ENCODE measurements at places on chromosomes 4 and X.

DNA sequence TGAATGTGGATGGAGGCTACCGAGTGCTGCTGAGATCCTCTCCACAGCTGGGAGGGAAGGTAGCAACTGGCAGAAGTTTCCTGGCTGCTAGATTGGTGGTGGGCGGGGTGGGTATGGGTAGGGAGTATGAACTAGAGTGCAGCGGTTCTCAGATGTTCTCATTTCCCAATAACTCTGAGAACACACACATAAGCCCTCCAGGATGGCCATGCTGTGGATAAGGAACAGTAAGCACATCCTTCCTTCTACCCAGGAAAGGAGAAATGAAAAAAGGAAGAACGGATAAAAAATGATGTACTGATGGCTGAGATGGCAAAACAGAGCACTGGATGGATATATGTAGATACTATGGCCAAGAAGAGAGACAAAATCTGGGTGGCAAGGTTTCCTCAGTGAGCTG is 116.0 kb downstream of the ZNF827 start:
- no peak for DNase-seq

- DNase-seq: peak; percentile 22
Observed at GRCh38 chrX:3712051-3712869, 1.2 kb downstream of the PRKX start.

DNA sequence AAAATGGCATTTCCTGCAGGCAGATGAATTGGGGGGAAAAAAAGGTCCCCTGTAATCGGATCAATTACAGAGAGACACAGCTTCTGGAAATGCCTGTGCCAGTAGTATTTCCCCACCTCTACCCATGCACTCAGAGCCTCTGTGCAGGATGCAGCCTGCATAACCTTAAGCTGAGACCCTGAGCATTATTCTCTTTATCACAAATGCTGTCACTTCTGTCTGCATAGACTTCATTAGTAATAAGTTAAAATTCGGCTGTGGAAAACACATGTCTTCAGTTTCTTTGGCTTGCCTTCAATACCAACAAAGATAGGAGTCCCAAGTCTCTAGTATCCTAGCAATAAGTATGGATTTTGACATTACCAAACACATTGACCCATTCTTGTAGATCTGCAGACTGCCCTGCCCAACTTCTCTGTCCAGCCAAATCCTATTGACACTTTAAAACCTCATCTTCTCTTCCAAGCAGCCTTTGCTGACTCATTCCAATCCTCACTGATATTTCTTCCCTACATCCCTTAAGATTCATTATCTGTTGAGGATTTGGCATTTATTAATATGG is 70.8 kb downstream of the LUZP4 start:
- no peak for DNase-seq

- DNase-seq: no peak
Observed at GRCh38 chr4:47852136-47852535, 14.3 kb upstream of the CORIN start.

DNA sequence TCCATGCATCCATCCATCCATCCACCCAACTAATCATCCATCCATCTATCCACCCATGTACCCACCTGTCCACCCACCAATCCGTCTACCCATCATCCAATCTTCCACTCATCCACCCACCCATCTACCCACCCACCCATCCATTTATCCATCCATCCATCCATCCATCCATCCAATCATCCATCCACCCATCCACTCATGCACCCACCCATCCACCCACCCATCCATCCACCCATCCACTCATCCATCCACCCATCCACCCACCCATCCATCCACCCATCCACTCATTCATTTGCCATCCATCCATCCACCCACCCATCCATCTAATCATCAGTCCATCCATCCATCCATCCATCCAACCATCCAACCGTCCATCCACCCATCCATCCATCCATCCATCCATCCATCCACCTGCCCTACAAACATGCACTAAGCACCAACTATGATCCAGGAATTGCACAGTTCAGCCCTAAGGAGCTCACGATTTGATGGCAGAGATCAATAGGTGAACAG is 21.3 kb upstream of the MXD4 start:
- no peak for DNase-seq

DNA sequence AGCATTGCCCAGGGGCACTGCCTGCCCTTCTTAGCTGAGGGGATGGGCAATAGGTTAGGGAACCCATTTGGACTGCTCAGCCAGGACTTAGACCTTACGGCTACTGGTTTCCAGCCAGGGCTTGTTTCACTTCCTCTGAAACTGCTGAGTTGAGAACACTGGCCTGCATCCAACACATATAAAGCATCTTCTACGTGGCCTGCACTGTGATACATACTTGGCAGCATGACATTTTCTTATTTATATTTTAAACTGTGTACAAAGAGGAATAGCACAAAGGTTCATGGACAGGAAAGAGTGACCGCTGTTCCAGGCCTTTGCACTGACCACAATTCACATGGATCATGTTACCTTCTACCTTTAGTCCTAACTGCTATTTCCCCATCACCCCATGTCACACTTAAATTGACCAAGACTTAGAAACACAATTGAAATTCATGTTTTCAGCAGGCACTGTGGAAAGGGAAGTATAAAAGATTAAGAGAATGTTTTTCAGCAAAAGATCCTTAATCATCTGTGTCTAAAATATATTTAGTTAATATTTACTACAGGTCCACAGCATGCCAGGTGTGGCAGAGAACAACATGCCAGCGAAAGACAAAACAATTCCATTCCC is 43.7 kb downstream of the NLGN4X start:
- no peak for DNase-seq

DNA sequence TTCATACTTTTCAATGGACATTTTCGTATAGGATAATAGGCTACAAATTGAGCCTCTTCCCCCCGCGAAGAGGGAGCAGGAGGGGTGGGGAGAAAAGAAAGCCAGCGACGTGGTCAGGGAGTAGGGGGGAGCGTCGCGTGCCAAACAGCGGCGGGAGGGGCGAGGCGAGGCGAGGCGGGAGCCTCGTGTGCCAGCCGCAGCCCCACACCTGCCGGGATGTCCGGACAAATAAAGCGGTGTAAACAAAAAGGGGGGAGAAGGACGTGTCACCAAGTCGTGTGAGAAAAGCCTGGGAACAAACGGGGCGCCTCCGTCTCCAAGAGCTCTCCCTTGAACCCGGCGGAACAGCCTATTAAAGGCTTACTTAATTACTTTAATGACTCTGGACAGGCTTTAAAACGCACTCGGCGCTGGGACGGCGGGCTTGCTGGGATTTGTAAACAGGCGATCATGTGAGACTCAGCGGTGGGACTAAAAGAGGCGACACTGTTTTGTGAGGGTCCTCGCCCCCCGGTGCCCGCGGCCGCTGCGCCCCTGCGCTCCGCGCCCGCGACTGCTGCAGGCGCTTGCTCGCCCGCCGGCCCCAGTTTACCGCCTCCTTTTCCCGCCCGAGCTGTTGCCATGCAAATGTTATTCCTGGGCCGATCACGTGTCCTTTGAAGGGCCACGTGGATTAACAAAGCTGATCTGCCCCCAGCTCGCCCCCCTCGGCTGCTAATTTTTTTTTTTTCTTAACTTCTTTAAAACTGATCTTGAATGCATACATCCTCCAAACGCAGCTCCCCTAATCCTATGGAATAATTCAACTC is at the start of gene HELT:
Gene HELT, plus strand, starts transcription at position 527 of the 809 bp plus-strand sequence. CDS start 439 bp downstream, outside the sequence.
- DNase-seq: no peak

DNA sequence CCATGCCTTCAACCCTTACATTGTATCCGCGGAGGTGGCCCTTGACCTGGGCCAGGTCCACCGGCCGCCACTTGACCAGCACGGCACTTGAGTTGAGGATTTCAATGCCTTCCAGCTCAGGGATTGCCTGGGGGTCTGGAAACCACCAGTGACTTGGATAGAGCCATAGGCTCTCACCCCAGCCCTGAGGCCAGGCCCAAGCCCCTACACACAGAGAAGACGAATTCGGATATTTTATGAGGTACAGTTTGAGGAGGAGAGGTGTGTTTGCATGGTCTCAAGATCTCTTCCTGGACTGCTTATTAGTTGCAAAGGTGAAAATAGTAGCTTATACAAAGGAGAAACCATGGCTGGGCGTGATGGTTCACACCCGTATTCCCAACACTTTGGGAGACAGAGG is 20.3 kb downstream of the L1CAM start:
- DNase-seq: no peak

- no peak for DNase-seq
Observed at GRCh38 chr4:102758241-102759160, 2.3 kb downstream of the MANBA start.

DNA sequence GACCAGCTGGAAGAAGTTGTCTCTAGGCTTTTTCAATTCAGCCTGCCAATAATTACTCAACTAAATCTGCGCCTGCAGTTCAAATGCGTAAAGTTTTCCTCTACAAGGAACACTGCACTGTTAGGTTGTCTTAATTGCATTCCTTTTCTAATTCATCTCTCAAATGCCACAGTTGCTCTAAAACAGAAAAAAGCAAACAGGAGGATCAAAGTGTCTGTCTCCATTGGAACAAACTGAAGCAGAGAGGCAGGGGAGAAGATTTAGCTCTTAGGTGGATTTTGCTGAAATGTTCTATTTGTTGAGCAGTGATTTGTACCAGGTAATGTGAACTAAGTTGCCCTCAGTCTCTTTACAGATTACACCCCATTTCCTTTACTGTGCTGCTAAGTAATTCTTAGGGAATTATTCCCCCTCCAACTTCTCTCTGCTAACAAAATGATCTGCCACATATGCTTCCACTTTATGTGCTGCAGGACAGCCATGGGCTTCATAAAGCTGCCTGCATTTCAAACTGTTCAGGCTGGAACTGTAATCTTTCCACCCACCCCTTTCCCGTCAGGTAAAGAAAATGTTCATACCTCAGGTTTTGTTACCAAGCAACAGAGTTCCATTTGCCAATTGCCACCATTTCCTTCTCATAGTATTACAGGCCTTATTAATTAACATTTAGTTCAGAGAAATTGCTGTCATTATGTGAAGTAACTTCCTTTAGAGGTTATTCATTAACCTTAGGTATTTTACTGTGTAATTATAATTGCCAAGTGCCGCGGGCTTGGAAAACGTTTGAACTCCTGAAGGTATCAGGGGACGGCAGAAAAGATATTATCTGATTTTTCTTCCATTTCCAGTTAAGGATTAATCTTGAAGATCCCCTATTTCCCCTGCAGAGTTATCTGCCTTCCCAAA is 149.3 kb downstream of the SPRY1 start:
- no peak for DNase-seq

- DNase-seq: no peak
Observed at GRCh38 chrX:46770000-46770816, 11.3 kb upstream of the SLC9A7 start.

DNA sequence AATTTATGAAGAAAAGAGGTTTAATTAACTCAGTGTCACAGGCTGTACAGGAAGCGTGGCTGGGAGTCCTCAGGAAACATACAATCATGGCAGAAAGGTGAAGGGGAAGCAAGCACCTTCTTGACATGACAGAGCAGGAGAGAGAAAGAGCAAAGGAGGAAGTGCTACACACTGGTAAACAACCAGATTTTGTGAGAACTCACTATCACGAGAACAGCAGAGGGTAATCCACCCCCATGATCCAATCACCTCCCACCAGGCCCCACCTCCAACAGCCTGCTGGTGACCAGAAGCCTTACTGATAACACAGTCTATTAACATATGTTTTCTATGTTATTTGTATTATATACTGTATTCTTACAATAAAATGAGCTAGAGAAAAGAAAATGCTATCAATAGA is 254.8 kb downstream of the PCDH10 start:
- DNase-seq: no peak

GRCh38 chr4:152698089-152698499 is 18.3 kb upstream of the TMEM154 start:
- no peak for DNase-seq

- no peak for DNase-seq
Observed at GRCh38 chr4:45033676-45034419, 307.5 kb upstream of the GNPDA2 start.

DNA sequence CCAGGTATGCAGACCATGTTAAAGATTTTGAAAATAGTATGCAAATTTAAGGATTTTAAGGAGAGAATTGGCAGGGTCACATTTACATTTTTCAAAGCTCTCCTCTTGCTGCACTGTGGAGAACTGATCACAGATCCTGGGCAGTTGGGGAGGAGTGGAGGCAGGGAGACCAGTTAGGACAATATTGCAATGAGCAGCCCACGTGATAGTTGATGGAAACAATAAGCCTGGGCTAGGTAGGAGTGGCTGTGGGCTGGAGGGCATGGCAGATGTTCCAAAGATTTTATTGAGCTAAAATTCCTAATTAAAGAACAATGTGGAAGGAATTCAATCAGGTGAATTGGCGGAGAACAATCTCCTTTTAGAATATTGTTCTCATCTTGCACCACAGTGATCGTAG is 50.6 kb downstream of the ENPEP start:
- DNase-seq: no peak

- DNase-seq: no peak
Observed at GRCh38 chr4:185119927-185120630, 23.0 kb upstream of the SLC25A4 start.

GRCh38 chr4:175767150-175767549 is 44.9 kb downstream of the GPM6A start:
- DNase-seq: no peak

DNA sequence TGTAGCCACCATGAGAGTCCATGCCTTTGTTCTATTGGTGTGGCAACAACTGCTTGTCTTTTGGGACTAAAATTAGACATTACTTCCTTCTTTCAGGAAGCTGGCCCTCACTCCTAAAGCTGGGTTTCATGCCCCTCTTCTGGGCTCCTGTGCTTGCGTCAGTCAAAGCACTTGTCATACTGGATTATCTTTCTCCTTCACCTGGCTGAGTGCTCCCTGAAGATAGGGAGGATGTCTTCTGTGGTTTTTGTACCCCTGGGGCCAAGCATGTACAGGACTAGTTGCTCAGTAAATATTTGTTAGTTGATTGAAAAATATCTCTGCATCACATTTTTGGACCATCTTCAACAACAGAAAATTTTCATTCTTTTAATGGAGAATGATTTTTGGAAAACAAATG is 26.1 kb upstream of the LONRF3 start:
- DNase-seq: no peak

- no peak for DNase-seq
Observed at GRCh38 chr4:20840648-20841190, 140.5 kb downstream of the PACRGL start.

DNA sequence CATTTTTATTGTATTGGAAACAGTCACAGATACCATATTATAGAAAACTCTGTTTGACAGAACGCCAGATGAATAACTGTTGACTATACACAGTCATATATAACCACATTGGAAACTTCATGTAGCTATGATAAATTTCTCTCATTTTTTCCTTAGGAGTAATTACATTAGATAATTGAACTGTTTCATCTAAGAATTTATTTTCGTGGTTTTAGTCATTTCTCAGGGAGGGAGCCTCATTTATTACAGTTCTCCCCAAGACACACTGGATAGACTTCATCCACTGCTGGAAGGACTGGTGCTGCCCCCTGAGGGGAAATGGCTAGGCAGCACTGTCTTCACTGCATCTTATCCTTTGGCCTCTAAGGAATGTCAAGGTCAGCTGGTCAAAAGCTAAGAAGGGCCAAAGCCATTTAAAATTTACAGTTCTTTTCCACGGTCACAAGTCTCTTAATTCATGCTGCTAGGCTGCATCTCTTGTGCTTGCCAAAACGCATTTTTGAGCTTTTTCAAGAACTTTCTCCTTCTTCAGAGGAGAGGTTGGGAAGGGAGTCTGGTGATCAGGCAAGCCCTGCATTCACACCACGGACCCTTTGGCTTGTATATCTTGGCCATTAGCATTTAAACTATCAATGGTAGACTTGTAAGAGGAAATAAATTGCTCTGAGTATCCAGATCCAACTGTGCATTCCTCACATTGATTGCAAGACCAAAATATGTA is 145.1 kb downstream of the CBR4 start:
- no peak for DNase-seq

All from naive B cell (primary cell).